CD4-positive, alpha-beta T cell treated with Interleukin-21 for 1 hour (primary cell): ENCODE measurements at places on chromosomes 11 and 22.

GRCh38 chr11:30143098-30143705 lies 87.6 kb upstream of the FSHB start:
- peak; percentile 33 for DNase-seq

- no peak for DNase-seq
Observed at GRCh38 chr22:45497351-45498145, 5.1 kb upstream of the FBLN1 start.

- peak; percentile 85 for DNase-seq
Observed at GRCh38 chr11:34051349-34052035, at the start of gene CAPRIN1. TSS of gene CAPRIN1 (plus strand) at chr11:34051731. CDS start at chr11:34052421, 690 bp downstream.

DNA sequence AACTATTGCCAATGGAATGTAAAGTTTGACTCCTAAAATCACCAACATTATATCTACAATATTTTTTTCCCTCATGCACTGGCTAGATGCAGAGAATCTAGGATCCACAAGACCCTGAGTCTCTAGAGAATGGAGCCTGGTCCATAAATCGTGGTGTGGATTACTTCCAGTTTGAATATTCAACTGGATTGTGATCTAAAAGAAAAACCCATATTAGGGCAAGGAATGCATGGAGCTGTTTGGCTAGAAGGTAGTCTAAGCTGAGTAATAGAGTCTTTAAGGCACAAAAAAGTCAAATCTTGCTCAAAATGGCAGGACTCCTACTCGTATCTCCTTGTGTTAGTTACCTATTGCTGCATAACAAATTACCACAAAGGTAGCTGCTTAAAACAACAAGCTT lies 9.4 kb upstream of the MS4A5 start:
- no peak for DNase-seq

- no peak for DNase-seq
Observed at GRCh38 chr22:39621826-39622225, 51.3 kb downstream of the CACNA1I start.

DNA sequence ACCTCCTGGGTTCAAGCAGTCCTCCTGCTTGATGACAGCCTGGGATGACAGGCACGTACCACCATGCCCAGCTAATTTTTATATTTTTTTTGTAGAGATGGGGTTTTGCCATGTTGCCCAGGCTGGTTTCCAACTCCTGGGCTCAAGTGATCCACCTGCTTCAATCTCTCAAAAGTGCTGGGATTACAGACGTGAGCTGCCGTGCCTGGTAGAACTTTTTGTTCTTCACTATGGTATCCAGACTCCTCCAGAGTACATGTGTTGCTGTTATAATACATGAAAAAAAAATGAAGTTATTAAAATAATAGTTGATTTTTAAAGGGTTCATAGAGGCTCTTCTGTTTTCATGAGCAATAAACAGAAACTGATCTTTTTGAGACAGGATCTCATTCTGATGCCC lies 29.6 kb downstream of the ZNF143 start:
- DNase-seq, result no peak

DNA sequence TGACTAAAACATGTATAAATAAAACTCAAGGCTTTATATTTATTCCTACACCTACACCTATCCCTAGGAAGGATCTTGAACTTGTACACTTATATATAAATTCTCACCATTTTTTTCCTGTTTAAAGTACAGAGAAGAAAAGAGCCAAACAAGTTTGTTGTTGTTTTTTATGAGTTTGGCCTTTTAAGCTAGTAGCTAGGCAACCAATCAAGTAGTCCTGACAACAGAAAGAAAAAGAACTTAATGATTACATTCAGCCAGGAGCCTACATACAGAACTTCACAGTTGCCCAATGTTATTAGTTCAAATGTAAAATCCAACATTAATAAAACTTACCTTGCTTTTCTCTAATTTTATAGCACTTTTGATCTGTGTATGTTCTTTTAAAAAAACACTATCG lies 316.2 kb downstream of the SOX6 start:
- DNase-seq, result no peak

DNA sequence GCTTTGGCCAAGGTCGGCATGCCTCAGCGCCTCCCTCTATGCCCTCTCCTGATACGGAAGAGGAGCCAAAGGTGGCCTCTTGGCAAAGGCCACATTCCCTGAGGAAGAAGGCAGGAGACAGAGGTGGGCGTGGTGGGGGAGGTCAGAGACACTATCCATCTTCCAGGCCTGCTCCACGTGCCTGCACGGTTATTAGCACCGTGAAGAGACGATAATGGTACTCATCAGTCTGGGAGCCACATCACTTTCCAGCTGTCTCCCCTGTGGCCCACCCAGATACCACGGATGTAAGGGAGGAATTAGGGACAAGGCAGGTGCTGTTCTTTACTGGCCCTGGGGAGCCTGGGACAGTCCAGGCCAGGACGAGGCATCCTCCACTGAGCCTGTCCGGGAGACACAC lies 354.3 kb downstream of the MN1 start:
- no peak for DNase-seq

- no peak for DNase-seq
Observed at GRCh38 chr22:37497062-37497599, 10.9 kb upstream of the MFNG start.

DNA sequence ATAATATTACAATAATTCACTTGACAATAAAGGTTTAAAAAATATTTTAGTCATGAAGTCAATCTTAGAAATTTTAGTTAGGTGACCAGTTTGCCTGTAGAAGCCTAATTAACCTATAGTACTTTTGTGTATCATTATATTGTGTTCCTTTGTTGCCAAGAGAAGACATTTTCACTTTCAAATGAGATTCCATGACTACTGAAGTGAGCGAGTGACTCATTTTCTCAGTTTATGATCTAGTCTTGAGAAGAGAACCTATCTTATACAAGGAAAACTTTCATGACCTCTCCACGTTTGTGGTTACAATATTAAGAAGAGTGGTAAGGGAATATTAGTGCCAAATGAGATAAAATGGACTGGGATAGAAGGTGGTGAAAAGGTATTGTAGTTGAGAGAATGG lies 423.9 kb upstream of the CHORDC1 start:
- no peak for DNase-seq

DNA sequence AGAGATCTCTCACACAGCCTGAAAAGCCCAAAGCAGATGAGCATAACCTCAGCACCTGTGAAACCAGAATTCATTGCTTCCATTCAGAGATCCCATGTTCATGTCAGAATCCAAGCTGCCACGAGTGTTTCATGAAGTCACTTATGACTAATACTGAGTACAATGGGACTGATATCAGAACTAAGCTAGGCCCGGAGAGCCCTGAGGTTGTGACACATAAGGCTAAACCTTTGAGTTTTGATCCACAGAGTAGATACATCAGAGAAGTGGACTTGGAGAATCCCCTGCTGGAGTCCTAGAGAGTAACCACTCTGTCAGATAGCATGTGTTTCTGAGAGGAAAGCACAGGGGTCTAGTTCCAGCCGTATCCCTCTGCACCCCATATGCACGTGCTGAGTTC lies 890 bp upstream of the GLYATL1 start:
- DNase-seq, result no peak

- no peak for DNase-seq
Observed at GRCh38 chr11:67374571-67375281, 1.3 kb upstream of the CLCF1 start.

GRCh38 chr11:109934151-109934550 lies 159.0 kb upstream of the ZC3H12C start:
- DNase-seq, result no peak

GRCh38 chr11:117814204-117814765 lies 10.3 kb downstream of the FXYD2 start:
- no peak for DNase-seq

GRCh38 chr11:112697391-112698178 lies 263.6 kb upstream of the NCAM1 start:
- no peak for DNase-seq

DNA sequence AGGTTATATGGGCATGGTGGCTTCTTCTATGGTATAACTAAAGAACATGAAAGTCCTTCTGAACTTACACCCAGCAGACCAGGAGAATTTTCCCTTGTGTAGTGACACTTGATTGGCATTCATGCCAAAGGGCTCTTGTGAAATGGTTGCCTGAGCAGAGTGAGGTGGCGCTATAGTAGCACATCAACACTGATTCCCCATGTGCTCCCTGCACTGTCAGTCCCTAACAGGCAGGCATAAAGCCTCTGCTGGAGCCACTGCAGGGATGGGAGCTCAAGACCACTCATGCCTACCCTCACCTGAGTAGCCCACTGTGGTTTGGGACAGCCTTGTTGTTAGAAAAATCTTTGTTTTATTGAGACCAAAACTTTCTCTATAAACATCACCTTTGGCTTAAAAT lies 92.6 kb upstream of the LIN7C start:
- DNase-seq, result no peak

- no peak for DNase-seq
Observed at GRCh38 chr11:109423466-109424190, 1.6 kb downstream of the C11orf87 start.

DNA sequence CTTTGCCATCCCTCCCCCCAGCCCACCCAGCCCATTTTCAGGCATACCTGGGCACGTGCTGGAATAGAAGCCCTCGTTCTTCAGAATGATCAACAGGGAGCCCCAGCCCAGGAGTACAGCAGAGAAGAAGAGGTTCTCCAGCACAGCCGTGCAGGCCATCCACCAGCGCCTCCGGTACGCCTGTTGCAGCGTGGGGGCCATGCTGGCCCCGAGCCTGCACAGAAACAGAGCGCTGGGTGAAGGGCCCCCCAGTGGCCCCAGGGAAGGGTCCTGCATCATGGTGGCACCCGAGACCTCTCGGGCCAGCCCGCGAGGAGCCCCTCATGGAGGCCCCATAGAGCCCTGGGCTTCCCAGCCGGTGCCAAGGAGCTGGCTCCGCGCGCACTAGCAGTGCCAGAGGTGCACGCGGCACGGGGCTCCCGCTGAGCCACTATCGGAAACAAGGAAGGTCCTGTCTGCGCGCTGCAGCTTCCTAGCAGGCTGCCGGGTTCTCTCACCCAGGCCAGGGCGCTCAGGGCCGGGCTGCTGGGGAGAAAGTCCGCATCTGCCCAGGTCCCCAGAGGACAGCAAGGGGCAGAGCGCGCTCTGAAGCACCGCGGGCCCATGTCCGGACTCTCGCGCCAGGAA lies 1.5 kb downstream of the SLC43A1 start:
- no peak for DNase-seq

- no peak for DNase-seq
Observed at GRCh38 chr22:39185601-39186012, 33.1 kb upstream of the CBX7 start.
